ENCODE measurements at places on chromosomes 4 and X.
A peak's percentile ranks its signal among the peaks of the same experiment; 100 is the strongest.

- no peak for DNase-seq
These were observed 481.0 kb downstream of the SH2D1A start for GRCh38 chrX:124827258-124827845.

DNA sequence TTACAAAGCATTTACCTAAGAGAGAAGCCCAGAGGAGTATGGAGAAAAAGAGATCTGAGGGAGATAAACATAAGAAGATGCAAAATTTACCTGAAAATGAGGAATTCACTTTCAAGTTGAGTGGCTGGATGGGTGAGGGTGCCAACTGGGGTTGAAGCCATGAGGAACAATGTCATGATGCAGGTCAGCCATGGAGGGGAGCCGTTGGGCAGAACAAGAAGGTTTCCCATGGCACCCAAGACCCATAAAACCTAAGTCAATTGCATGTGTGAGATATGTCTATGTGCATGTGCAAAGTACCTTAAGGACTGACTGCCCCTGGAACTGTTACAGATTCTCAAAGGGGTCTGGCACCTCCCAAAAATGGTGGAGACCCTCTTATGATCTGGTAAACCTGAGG lies 46.6 kb upstream of the PRRG1 start:
- DNase-seq, result no peak

GRCh38 chrX:118251271-118251670 lies 94.6 kb upstream of the WDR44 start:
- no peak for DNase-seq

DNA sequence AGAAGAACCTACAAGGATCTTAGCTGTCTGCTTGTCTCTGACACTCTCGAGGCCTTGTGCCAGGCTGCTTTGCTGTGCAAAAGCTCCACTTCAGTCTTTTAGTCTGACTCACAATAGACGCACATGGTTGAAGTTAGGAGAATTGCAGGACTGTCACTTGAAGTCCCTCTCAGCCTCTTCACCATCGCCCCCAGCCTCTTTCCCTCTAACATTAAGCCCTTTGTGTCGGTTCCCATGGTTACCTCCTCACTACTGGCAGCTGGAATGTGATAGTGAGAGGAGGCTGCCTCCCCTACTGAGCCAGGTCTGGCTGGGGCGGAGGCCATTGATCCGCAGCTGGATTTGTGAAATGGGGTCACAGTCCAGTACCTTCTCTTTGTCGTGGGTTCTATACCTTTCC lies 201.8 kb downstream of the SOWAHB start:
- no peak for DNase-seq

- DNase-seq, result no peak
These were observed 49.3 kb upstream of the CLDN34 start for GRCh38 chrX:9917861-9918260.

DNA sequence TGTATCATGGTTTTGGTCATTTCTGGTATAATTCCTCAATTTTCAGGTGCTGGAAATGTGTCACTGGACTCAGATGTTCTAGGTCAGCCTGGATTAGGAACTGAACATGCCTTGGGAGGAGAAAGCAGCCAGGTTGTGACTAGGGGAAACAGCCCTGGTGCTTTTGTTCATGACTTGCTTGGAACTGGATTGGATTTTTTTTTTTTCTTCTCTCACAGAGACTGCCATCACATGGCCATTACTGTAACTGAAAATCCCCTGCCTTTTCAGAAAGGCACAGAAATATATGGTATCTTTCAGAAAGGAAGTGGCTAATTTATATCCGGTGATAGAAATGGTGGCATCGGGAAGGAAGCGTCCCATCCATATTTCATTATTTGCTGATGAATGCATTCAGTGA lies 34.6 kb downstream of the SEPTIN11 start:
- no peak for DNase-seq

- DNase-seq, result no peak
These were observed 71.5 kb downstream of the SLC16A2 start for GRCh38 chrX:74492720-74493201.

DNA sequence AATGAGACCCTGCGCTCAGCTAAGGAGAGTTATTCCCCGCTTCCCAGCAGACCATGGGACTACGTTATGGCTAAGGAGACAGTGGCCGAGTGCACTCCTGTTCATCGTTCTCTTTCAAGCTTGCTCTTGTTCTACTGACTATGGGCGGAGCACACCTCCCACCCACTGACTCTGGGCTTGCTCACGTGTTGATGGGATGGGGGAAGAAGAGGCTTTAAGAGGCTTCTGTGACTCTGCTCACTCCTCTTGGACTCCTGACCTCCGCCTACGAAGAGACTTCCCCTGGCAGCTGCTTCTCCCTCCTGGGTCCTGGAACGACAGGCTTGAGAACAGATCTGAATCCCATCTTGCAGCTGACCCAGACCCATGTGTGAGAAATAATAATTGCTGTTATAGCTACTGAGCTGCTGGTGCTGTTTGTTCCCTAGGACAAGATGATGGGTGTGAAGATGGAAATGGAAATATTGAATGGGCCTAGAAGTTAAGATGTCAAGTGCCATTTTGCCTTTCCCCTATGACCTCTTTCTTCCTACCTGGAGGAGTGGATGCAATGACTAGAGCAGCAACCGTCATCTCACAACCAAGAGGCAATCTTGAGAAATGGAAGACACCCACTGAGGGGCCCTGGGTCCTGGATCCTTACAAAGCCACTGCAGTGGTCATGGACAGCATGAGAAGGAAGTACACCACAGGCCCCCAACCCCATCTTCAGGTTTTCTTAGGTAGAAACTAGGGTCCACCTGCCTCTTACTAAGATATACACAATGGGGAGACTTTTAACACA lies 38.7 kb upstream of the IRAK1 start:
- no peak for DNase-seq

- DNase-seq, result no peak
These were observed 923.6 kb upstream of the TENM3 start for GRCh38 chr4:181319629-181320028.

DNA sequence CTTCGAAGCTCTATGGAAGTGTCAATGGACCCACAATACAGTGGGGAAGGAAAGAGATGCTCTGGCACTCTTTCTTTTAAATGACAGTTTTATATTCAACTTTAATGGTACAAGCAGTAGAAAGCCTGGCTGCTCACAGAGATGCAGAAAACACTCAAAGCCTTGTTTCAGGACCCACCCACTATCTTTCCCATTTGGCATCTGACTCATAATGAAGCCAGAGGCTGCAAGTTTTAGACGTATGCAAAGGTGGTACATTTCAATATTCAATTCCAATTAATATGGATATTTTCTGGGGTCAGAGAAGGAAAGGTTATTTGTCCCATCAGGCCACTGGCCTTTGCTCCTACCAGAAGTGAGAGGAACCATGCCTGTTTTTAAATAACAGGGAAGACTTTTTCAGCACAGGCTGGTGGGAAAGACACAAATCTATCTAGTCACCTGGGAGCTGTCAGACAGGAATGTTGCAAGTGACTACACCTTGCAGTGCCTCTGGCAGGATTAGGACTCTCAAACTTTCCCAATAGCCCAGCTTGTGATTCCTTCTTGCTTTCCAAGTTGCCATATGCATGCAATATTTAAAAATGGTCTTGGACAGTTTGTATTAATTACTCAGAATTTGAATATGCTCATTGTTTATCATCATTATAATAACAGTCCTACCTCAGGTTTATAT lies 70.0 kb upstream of the RAB40AL start:
- no peak for DNase-seq

- no peak for DNase-seq
These were observed 739.3 kb upstream of the NDST4 start for GRCh38 chr4:115852767-115853091.

DNA sequence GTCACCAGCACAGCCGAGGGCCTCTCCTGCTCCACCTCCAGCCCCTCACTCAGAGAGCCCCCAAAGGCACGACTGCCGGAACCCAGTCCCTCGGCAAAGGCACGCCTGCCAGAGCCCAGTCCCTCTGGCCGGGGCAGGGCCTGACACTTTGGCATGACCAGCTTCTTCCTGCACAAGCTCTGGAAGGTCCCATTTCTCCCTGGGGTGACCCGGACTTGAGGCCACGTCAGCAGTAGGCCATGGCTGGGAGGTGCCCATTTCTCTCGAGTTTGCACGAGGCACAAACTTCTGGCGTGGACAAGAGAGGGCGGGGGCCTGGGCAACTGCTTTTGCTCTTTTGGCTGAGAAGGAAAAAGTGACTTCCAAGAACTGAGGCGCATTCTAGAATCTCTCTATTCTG lies 62.2 kb upstream of the GPR78 start:
- DNase-seq, result no peak

DNA sequence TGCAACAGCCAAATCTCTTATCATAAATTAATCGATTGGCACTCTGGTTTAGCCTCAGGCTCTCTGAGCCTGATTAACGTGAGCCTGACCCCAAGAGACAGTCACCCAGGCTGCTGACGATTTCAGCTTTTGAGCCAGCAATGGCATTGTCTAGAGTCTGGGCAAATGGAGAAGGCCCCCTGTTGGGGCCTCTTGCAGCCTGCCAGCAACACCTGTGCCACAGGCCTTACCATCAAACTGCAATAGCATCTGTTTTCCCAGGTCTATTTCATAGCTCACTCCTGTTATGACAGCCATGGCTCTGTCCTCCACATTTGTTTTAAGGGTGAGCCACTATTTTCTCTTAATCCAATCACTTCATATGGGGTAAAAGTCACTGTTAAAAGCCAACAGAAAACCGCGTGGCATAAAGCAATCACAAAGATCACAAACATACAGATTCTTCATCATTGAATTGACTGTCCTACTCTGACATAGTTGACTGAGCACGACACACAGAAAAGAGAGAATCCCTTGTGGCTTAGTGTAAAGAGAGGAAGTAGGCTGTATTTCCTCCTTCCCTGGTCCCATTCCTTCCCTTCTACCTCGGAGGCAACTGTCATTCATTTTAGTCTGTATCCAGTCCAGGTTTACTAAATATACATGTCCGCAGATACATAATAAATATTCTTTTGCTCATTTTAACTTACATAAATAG lies 47.8 kb downstream of the SLC9A7 start:
- DNase-seq, result no peak

- DNase-seq, result peak; percentile 90
These were observed 482 bp upstream of the CDS1 start for GRCh38 chr4:84582302-84582987.

GRCh38 chr4:187919966-187920365 lies 75.6 kb upstream of the ZFP42 start:
- no peak for DNase-seq

DNA sequence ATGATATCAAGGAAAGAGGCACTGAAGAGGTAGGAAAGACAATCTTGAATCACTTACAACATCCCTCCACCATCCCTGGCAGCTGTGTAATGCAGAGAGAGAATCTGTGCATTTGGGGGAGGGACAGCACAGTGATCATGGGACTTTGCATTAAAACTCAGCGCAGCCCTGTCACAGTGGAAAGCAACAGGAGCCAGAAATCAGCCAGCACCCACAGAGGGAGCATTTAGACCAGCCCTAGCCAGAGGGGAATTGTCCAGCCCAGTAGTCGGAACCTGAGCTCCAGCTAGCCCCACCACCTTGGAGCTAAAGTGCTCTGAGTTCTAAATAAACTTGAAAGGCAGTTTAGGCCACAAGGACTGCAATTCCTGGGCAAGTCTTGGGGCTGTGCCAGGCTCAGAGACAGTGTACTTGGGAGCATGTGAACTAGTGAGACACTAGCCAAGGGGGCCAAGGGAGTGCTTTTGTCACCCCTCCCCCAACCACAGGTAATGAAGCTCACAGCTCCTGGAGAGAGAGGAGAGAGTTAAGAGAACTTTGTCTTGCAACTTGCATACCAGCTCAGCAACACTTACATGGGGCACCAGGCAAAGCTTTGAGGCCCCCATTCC lies 83.9 kb upstream of the FAM241A start:
- no peak for DNase-seq

GRCh38 chrX:47216393-47216925 lies 2.0 kb upstream of the CDK16 start:
- no peak for DNase-seq

GRCh38 chr4:10783351-10783750 lies 98.8 kb upstream of the CLNK start:
- DNase-seq, result no peak

All from Right ventricle myocardium inferior (tissue), 1 donor.